ENCODE measurements at places on chromosomes 2 and 18.

- no peak for DNase-seq
Measured at GRCh38 chr2:239291475-239292350, 109.1 kb downstream of the HDAC4 start.

GRCh38 chr2:215712871-215713790, 277.3 kb upstream of the FN1 start:
- no peak for DNase-seq

DNA sequence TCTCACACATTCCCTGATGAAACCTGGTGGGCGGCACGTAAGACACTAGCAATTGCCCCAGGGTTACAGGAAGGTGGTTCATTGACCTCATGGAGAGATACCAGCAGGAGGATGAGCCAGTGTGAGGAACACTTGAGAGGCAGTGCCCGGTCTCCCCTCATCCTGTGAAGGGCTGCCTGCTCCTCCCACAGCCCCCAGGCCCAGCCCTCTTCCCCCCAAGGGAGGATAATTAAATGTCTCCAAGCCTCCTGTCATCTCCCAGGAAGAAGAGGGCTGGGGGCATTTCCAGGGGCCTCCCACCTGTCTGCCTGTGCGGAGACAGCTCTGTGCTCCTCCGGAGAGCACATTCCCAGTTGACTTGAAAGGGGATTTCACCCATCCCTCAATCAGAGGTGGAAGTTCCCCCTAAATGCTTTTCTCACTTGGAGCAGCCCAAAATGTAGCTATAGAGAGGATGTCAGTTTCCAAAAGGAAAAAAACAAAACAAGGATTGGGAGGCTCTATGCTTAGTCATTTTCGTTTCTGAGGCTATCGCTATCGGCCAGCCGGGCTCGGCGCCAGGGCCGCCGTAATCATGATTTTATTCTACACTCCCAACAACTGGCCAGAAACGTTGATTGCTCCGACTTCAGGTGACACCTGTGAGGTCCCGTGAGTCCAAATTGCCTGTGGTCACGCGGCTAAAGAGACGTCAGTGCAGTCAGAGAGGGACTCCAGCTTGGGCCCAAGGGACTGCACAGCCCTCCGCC, 7.1 kb downstream of the KCNF1 start:
- no peak for DNase-seq

DNA sequence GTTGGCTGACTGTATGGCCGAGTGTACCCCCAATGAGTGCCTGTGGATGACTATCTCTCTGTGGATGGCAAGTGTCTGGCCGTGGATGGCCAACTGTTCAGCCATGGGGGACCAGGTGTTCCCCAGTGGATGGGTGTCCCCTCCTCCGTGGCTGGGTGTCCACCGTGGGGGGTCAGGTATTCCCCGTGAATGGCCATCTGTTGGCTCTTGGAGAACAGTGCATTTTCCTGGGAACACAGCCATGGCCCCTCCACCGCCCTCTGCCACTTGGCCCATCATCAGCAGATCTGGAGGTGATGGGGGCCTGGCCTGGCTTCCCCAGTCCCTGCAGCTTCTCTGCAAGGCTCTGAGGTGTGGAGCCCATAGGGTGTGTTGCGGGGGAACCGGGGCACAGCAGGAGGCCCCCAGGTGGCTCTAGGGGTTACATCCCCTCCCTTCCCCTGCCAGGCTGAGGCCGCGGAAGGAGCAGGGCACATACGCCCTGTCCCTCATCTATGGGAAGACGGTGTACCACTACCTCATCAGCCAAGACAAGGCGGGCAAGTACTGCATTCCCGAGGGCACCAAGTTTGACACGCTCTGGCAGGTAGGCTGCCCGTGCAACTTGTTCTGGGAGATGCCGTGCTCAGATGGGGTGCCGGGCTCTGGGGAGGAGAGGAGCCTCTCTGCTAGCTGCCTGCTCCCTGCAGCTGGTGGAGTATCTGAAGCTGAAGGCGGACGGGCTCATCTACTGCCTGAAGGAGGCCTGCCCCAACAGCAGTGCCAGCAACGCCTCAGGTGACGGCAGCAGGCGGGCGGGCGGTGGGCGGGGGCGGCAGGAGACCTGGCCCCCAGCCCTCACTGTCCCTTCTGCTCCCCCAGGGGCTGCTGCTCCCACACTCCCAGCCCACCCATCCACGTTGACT, 19.3 kb downstream of the ZAP70 start:
- no peak for DNase-seq

DNA sequence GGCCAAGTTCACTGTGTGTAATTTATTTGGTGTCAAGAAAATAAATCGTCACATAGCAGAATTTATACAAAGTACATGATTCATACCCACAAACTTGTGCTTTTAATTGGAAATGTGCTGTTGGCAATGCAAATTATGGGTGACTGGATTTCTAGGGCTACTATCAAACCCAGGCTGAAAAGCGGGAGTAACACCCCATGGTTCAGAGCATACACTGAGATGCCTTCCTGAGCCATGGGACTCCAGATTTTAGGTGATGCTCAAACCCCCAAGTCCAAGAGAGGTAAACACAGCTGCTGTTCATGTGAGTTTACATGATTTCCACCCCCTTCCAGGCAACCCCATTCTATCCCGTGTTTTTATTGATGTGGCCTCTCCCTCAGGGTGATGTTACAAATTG, 565.9 kb upstream of the ID2 start:
- no peak for DNase-seq

DNA sequence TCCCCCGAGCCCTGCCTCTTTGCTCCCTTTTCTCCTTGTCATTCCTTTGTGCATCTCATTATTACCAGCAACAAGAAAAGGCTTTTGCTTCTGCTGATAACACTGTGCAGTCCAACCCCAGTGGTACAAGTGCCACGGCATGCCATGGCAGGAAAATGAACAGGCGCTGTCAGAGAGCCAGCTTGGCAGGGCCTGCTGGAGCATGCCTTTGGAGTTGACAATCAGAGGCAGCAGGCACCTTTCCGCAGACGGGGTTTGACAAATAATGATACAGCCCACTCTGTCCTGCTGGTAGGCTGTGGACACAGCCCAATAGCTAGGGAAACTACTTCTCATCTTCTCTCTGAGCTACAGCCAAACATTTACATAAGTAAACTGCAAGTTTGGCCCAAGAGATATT, 243.9 kb upstream of the LRRTM1 start:
- no peak for DNase-seq

DNA sequence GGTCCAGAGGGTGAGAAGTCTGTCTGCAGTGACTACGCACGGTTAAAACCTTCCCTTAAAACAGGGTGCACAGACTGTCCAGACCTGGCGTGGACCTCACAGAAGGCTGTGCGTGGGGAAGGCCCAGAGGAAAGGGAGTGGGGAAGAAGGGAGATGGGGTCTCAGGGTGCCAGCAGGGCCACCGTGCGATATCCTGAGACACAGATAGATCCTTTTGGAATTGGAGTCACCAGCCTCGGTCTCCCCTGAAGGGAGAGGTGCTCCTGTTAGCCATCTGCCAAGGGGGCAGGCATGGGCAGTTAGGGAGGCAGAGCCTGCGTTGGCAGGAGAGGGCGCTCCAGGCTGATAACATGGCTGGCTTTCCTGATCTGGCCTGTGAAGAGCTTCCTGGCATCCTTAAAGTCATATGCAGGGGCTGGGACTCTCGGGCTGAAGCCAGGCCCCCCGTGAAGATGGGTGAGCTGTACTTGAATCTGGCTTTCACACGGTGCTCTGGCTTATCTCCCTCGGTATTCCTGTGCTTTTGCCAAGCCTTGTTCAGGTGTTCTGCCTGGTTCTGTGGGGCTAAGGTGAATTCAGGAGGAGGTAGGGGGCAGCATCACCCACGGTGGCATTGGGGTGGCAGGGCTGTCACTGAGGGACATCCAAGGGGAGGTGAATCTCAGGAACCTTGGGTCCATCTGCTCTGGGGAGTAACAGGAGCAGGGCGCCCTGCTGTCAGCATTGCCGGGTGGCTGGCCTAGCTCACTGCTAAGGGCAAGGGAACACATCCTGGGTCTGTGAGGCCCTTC, 107.2 kb upstream of the SMAD2 start:
- no peak for DNase-seq
